ENCODE measurements at places on chromosomes 1 and 21.
A peak's percentile ranks its signal among the peaks of the same experiment; 100 is the strongest.

- peaks cover 5% of the 10 kb centered on the region for H3K27me3 ChIP-seq
- no peak overlapping the region for H3K27ac ChIP-seq
- peak; percentile 52 for DNase-seq
- H3K4me3 ChIP-seq, result no peak overlapping the region
Measured at GRCh38 chr1:56820755-56821461, 1.7 kb upstream of the FYB2 start.

- H3K4me3 ChIP-seq, result no peak overlapping the region
- no peaks in the 10 kb centered on the region for H3K27me3 ChIP-seq
- DNase-seq, result no peak
- no peak overlapping the region for H3K27ac ChIP-seq
- peaks cover 36% of the 10 kb centered on the region for H3K36me3 ChIP-seq
Measured at GRCh38 chr1:1768249-1768992, 9.8 kb downstream of the NADK start.

DNA sequence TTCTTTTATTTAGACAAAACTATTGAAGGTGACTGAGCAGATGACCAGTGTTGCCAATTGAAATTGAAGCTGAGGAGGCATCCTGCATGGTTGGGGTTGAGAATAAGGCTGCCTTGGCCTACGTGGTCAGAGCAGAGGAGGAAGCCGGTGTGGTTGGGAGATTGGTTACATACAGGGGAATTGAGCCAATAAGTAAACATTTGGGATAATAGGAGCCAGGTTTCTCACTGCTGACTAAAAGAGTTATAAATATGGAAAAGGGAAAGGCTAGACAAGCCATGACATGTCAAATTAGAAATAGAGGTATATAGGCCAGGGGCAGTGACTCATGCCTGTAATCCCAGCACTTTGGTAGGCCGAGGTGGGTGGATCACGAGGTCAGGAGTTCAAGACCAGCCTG, 15.8 kb downstream of the SNX7 start:
- no peak for DNase-seq
- H3K27ac ChIP-seq, result no peak overlapping the region
- no peak overlapping the region for H3K4me3 ChIP-seq
- peaks cover 3% of the 10 kb centered on the region for H3K27me3 ChIP-seq
- no peaks in the 10 kb centered on the region for H3K36me3 ChIP-seq

GRCh38 chr1:32393832-32394140, 455 bp downstream of the BSDC1 start:
- peaks cover 8% of the 10 kb centered on the region for H3K36me3 ChIP-seq
- H3K4me3 ChIP-seq, result peak overlapping the region; percentile 97
- peak overlapping the region; percentile 99 for H3K27ac ChIP-seq

- no peak for DNase-seq
- no peaks in the 10 kb centered on the region for H3K4me1 ChIP-seq
- H3K36me3 ChIP-seq, result no peaks in the 10 kb centered on the region
- H3K27ac ChIP-seq, result no peak overlapping the region
Measured at GRCh38 chr1:48023488-48023887, 26.3 kb upstream of the TRABD2B start.

Data from activated T-helper 1 cell treated with anti-CD3 and anti-CD28 coated beads, Interleukin-12 subunit alpha, Interleukin-12 subunit beta, Interleukin-2, Interleukin-4 antibody, amounts not matched to agents 30 ng/mL and 10 ng/mL and 1 ng/mL, durations not matched to agents 14 hours and 24 hours and 36 hours (primary cell).